Glomerular endothelial cell (primary cell): ENCODE measurements at places on chromosomes 11 and 22.

GRCh38 chr22:48649031-48649430 is 1178.6 kb downstream of the BRD1 start:
- DNase-seq: no peak

- no peak for DNase-seq
These were observed 63.2 kb upstream of the ARFGAP3 start for GRCh38 chr22:42920101-42920820.

GRCh38 chr22:50621356-50621880 is 6.5 kb downstream of the ARSA start:
- DNase-seq: no peak

- DNase-seq: no peak
These were observed 4.0 kb upstream of the FAM111A start for GRCh38 chr11:59138643-59139042.

GRCh38 chr11:32171445-32171844 is 80.6 kb downstream of the RCN1 start:
- no peak for DNase-seq

GRCh38 chr22:44680481-44680894 is 21.5 kb upstream of the PRR5 start:
- no peak for DNase-seq

GRCh38 chr22:25666308-25666707 is 75.7 kb upstream of the MYO18B start:
- DNase-seq: no peak

DNA sequence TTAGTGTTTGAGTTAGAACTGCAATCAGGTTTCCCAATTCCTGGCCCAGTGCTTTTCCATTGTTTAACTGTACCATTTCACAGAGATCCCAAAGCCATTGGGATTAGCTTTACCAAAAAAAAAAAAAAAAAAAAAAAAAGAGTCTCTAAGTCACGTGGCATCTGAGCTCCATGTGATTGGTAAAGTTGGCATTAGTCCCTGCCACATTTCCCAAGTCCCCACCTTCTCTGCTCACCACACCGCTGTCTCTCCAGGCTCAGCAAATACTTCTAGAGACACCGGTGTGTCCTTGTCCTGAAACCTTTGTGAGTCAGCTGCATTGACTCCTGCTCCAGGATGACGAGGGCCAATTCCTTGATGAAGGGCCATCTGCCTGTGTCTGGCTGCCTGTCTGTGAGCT is 305.3 kb downstream of the KIRREL3 start:
- no peak for DNase-seq

DNA sequence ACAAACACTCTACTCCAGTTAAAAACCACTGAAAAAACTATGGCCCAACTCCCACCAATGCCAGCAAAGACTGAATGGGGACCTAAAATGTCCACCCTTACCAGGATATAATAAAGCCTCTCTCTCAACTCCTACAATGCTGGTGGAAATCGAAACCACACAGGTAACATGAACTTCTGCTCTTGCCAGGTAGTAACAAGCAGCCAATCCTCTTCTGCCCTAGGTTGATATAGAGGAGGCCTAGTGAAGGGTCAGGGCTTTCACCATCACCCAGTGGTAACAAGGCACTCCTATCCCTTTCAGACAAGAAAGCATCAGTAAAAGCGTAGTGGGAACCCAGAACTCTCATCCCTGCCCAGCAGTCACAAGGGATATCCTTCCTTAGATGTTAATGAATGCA is 22.6 kb downstream of the DCUN1D5 start:
- DNase-seq: no peak

DNA sequence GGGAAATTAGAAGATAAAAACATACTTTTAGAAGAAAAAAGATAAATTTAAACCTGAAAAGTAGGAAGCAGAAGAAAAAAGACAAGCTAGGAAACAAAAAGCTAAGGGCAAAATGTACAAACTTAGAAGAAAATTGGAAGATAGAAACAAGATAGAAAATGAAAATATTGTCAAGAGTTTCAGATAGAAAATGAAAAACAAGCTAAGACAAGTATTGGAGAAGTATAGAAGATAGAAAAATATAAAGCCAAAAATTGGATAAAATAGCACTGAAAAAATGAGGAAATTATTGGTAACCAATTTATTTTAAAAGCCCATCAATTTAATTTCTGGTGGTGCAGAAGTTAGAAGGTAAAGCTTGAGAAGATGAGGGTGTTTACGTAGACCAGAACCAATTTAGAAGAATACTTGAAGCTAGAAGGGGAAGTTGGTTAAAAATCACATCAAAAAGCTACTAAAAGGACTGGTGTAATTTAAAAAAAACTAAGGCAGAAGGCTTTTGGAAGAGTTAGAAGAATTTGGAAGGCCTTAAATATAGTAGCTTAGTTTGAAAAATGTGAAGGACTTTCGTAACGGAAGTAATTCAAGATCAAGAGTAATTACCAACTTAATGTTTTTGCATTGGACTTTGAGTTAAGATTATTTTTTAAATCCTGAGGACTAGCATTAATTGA is 1.0 kb downstream of the MALAT1 start:
- DNase-seq: no peak

DNA sequence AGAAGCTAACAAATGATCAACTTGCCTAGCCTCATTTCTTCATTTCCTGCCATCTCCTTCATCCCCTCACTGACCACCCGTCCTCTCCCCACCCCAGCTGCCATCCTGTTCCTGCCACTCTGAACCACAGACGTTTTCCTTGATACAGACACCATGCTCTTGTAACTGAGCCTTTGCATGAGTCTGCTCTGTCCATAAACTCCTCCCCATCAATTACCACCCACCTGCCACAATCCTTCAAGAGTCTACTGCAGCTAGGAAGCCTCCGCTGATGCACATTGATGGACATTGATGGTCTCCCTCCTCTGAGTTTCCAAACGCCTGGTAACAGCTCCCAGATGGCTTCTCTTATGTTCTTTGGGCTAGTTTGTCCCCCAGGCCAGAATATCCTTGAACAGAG is 193.8 kb downstream of the DBX1 start:
- no peak for DNase-seq

- DNase-seq: no peak
These were observed 472.3 kb downstream of the BRD1 start for GRCh38 chr22:49355211-49355920.

DNA sequence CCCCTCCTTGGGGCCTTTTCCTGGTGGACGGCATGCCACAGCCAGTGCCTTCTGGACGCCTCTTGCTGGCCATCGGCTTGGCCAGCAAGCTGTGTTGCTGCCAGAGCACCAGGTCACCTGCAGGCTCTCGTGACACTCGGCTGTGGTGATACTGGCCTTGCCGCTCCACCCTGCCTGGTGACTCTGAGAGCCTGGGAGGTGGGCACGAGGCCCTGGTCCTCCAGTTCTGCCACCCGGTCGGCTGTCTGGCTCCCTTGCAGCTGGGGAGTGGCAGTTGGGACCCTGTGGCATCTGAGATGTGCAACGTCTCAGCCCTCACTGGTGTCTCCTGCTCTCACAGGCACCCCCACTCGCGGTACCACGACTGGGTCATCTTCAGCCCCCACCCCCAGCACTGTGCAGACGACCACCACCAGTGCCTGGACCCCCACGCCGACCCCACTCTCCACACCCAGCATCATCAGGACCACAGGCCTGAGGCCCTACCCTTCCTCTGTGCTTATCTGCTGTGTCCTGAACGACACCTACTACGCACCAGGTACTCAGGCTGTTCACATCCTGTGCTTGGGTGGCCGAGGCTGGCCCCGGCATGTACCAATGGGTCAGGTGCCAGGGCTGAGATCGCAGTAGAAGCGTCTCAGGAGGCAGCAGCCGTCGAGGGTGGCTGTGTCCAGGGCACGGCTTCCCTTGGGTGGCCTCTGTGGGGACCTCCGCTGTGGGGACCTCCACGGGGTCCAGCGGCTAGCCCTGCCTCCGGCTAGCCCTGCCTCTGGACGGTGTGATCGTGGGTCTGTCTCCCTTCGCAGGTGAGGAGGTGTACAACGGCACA is 26.0 kb downstream of the MUC2 start:
- no peak for DNase-seq

DNA sequence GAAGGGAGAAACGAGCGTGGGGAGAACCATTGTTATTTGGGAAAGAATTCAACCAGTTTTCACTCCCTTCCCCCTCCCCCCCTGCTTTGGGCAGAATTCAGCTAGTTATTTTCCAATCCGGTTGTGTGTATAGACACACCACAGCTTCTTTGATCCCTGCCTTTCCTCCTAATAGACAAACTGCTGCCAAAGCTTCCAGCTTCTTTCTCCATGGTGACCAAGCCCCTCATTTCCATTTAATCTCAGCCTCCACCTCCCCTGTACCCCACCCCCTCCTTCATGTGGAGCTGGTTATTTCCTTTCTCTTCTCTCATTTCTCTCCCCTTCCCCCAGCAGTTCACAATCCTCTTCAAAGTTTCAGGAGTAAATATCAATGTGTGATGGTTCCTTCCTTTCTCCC is 24.8 kb upstream of the PKNOX2 start:
- no peak for DNase-seq
